Activated CD4-positive, alpha-beta T cell treated with anti-CD3 and anti-CD28 coated beads for 36 hours (primary cell): ENCODE measurements at places on chromosomes 12 and 14.

- DNase-seq = no peak
These were observed 972 bp upstream of the DDX47 start for GRCh38 chr12:12812174-12812573.

- no peak for DNase-seq
These were observed 222.2 kb upstream of the TMEM260 start for GRCh38 chr14:56357428-56357827.

DNA sequence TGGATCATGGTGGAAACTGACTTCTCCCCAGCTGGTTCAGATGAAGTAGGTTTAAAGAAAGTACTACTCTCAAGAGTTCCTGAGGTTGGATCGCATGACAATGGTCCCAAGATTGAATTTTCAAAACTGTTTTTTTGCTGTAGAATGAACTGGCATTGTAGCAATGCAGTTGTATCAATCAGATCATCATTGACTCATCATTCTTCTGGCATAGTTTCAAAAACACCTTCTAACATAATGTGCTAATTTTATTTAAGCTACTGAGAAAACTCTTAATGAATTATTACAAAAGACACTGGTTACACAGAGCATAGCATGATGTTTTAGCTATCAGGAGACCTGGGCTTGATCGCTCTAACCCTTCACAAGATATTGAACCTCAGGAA is 384.5 kb upstream of the DCN start:
- no peak for DNase-seq

DNA sequence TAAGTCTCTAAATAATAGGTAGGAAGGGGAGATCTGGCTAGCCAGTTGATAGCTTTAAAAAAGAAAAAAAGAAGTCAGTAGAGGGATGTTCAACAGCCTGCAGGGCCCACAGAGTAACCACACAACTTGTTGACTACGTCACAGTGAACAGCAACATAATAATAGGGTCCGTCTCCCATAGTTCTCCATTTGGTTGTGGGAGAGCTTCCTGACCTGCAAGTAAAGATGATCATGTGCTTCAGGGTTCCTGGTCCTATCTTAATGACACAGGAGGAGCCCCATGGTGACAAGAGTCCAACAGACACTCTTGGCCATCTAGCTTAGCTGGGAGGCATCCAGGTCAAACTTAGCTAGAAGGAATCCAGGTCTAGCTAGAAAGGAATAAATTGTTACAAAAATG is 36.2 kb downstream of the FGD6 start:
- DNase-seq = no peak

GRCh38 chr12:123055281-123055766 is 74.8 kb downstream of the ARL6IP4 start:
- DNase-seq = no peak

GRCh38 chr12:100567945-100568344 is 5.5 kb upstream of the GAS2L3 start:
- no peak for DNase-seq

- no peak for DNase-seq
These were observed 142.9 kb upstream of the KITLG start for GRCh38 chr12:88723219-88723618.

DNA sequence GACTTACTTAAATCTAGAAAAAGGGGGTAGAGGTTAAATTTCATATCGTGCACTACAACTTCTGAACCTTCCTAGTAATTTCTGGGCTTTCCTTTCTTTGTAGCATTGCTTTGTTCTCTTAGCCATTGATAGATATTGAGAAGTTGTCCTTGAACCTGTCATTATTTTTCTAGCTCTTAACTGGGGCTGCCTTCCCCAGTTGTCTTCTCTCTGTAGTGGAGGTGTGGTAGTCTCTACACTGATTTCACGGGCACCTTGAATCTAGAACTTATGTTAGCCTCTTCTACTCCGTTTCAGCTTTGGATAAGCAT is 504.0 kb downstream of the PCNX1 start:
- DNase-seq = no peak

GRCh38 chr12:47377414-47378221 is 297.9 kb upstream of the AMIGO2 start:
- no peak for DNase-seq

GRCh38 chr14:69226736-69227135 is 33.2 kb upstream of the GALNT16 start:
- DNase-seq = no peak

DNA sequence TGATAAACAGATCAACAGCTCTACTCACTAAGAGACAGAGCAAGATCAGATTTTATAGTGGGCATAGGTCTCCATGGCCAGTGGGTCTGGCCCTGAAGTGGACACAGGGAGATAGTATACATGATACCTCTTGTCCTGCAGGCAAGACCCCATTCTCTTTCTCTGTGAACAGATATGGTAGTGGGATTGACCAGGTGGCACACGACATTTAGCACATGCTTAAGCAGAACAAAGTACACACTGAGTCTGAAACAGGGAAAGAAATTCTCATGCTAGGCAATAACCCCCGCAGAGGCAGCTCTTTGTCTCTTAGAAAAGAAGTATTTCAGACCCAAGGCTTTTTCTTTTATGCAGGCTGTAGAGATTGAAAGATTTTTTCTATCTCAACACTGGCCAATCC is 1331.2 kb downstream of the FSCB start:
- no peak for DNase-seq

DNA sequence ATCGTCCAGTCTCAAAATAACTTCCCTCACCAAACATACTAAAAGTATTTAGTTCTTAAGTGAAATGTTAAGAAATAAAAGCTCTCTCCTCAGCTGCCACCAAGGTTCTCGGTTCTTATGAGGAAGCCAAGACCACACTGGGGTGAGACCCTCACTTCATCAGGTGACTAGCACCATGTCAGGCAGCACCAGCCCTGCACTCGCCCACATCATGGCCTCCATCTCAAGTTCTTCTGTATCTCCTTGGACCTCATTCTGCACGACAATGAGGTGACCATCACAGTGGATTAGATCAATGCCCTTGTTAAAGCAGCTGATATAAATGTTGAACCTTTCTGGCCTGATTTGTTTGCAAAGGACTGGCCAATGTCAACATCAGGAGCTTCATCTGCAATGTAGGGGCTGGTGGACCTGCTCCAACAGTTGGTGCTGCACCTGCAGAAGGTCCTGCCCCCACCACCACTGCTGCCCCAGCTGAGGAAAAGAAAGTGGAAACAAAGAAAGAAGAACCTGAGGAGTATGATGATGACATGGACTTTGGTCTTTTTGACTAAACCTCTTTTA is 12.4 kb downstream of the SEC23A start:
- DNase-seq = no peak

- no peak for DNase-seq
These were observed 10.1 kb upstream of the TBPL2 start for GRCh38 chr14:55450539-55450938.

DNA sequence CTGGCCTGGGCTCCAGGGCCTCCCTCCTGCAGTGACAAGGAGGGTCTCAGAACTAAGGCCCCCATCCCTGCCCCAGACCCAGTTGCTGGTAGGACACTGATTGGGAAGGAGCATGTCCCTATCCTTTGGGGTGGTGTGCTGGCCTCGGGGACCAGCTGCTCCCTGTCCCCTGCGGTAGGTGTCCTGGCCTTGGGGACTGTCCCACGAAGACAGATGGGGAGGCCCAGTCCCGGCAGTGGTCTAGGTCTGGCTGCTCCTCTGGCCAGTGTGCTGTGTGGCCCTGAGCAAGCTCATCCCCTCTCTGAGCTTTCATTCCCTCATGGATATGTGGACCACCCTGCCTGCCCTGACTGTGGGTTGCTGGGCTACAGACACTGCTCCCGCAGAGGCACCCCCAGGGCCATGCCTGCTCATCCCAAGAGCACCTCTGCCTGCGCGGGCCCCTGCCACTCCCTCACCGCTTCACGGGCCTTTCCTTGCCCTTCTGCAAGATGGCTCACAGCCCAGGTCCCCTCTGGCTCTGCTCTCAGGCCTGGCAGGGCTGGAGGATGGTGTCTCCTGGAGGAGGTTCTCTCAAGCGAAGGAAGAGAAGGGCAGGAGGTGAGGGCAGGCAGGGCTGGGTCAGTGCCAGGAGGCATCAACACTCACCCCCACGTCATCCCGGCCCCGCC is 12.5 kb downstream of the AHNAK2 start:
- no peak for DNase-seq

DNA sequence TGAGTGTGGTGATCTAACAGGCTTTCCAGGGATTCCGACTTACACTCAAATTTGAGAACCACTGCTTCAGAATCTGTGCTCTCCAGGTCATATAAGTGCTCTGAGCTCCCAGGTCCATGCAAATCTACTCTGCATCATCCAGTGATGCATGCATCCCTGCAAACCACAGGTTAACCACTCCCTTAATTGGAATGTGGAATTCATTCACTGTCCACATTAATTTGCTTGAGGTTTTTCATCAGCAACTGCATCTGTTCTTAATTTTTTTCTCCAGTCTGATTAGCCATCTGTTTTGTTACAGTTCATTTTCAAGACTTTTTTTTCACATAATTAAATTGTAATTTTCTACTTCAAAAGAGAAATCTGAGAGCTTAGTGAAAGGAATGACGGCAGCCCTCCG is 43.4 kb upstream of the RIN3 start:
- DNase-seq = no peak

DNA sequence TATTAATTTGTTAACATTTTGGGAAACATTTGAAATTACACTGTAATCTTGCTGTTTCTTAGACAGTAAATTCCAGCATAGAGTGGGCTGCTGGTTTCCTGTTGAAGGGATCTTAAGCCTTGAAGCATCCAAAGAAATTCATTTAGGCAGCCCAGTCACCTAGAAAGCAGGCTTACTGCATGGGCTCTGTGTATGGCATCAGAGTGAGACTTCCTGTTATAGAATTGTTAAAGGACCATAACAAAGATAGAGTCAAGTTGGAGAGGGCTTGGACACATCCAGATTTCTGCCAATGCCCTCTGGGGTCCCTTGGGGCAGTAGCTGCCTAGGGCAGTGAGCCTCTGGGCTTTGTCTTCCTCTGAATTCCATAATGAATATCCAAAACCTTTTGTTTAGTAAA is 149.2 kb downstream of the DYRK2 start:
- no peak for DNase-seq

- no peak for DNase-seq
These were observed 446.9 kb downstream of the ATP23 start for GRCh38 chr12:58388261-58388660.

DNA sequence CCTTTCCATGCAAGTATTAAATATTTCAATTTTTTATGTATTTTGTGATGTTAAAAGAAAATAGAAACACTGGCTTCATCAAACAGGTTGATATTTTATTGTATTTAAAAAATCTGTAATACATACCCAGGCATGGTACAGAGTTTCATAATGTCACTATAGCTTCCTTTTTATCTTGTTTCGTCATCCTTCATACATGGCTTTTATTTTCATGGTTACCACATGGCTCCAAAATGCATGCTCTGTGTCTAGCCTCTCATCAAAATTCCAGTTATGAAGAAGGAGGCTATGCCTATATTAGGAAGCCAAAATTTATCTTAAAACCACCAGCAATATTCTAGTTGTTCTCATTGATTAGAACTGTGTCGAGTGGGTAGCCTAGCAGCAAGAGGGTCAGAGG is 464.8 kb downstream of the BTG1 start:
- no peak for DNase-seq

DNA sequence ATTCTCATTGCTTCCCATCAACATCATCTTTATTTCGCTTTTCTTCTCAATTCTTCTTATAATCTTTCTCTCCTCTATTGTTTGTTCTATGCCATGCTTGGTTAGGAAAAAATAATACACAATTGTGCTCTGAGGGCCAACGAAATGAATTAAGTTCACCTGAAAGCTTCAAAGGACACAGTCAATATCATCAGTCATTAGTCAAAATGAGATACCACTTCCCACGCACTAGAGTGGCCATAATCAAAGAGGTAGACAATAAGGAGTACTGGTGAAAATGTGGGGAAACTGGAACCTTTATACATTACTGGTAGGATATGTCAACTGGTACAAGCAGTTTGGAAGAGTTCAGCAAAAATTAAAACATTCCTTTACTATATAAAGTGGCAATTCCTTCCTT is 91.5 kb downstream of the TMTC1 start:
- DNase-seq = no peak

GRCh38 chr14:41960281-41960680 is 353.6 kb downstream of the LRFN5 start:
- no peak for DNase-seq

DNA sequence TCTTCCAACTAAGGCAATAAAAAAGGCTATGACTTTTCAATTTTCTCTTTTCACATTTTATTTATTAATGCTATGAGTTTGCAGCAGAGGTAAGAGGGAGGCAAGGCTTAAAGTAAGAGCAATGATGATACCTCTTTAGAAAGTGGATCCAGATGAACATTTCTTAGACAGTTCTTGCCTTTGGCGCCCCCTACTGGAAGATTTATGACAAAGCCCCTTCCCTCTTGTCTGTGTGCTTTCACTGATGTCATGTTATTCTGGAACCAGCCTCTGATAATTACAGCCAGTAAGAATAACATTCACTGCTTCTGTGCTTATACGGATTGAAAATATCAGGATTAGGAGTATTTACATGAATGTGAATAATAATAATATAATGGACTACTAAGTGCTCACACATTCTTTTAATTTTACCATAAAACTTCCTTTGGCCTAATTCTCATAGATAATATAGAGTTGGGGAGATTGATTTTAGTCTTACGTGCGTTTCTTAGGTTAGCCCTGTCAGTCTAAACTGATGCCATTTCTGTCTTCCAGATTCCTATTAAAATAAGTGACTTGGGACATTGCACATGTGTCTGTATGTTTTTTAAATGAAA is 1929.9 kb upstream of the SEL1L start:
- DNase-seq = peak; percentile 45

GRCh38 chr12:123379391-123379790 is 4.5 kb upstream of the KMT5A start:
- DNase-seq = no peak

- DNase-seq = peak; percentile 62
These were observed 77.6 kb downstream of the LGMN start for GRCh38 chr14:92670643-92671366.

GRCh38 chr12:10632226-10632625 is 18.8 kb upstream of the MAGOHB start:
- no peak for DNase-seq

DNA sequence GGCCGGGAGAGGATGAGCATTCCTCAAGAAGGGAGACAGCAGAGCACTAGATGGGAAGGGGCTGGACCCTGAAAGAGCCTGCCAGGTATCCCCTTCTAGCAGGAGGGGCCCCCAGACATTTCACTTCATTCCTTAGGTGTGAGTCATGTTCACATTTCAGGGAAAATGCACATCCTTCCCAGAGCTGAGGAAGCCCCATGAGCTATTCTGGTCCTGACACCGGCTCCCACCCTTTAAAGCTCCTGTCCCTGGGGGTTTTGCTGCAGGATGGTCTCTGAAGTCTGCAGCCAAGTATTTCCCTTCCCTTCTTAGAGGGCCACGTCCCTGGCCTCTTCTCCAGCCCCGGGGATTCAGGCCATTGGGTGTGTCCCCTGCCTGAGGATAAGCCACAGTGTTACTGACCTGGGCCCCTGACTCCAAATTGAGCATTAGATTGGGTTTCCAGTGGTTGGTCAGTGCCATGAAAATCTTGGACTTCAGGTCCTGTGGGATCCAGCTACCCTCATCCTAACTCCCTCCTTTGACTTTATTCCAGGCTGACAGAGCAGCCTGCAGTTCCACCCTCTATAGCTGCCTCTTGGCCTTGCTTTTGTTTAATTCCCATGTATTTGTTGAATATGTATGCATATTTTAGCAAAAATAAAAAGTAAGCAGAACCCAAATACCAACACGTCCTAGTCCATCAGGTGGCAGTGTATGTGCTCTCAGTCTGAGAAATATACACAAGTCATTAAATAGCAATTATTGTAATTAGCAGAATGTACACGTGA is 267.1 kb downstream of the CACNA1C start:
- no peak for DNase-seq

- no peak for DNase-seq
These were observed 677 bp downstream of the NOS1 start for GRCh38 chr12:117360551-117361346.

- no peak for DNase-seq
These were observed 42.8 kb upstream of the CRADD start for GRCh38 chr12:93634416-93634815.
